ENCODE measurements at places on chromosomes 3 and 15.

DNA sequence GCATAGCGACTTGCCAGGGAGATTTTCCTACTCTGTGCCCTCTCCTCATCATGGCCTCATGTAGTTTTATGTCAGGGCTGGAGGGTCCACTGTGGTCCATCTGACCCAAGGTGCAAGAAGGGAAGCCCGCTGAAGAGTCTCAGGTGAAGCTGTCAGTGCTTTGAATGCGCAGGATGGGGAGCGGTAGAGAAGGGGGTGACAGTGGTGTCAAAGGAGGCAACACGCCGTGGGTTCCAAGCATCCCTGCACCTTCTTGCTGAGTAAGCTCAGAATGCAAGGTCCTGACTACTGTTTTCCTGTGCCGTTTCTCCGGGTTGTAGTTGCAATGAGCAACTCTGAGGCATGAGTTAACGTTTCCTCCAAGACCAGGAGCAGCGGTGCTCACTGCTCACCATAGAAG is 44.9 kb upstream of the RAB6B start:
- DNase-seq: no peak

DNA sequence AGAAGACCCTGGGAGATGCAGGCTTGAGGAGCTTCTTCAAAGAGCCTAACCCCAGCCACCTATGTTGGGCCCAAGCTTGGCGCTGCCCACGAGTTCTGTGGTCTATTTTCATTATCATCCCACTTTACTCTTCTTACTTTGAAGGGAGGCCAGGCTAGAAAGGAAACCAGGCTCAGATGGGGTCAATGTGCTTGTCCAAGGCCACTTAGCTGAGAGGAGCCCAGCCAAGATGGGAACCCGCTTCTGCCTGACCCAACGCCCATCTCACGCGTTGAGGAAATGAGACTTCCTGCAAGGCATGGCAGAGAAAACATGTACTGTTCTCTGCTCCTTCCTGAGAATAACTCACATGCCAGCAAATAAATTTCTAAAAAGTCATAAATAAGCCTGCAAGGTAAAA is 486.3 kb upstream of the PROK2 start:
- no peak for DNase-seq

DNA sequence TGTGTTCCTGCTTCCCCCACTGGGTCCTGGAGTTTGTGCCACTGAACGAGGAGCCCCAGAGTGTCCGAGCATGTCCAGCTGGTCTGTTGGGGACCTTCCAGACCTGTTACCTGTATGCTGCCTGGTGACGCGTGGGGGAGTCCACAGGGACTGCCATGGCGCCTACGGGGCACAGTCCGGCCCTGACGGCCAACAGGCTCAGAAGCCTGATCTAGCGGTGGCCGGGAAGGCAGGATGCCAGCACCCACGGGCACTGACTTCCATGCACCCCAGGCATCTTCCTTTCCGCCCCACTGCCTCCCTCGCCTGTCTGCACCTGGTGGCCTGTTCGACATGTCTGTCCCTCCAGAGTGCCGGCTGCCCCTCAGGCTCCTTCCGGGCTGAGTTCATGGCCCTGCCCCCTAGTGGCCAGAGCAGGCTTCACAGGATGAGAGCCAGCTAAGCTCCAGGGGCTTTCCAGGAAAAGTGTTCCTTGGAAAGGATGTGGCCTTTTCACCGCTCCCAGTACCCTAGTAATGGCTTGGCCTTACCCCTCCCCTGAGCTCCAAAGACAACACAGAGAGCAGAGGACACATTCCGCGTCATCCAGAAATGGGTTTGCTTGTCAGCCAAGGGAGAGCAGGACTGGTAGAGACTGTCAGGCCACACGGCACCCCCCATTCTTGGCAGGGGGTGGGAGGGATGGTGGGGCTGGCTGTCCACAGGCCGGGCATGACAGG is 35.7 kb downstream of the NGRN start:
- peak; percentile 73 for DNase-seq

DNA sequence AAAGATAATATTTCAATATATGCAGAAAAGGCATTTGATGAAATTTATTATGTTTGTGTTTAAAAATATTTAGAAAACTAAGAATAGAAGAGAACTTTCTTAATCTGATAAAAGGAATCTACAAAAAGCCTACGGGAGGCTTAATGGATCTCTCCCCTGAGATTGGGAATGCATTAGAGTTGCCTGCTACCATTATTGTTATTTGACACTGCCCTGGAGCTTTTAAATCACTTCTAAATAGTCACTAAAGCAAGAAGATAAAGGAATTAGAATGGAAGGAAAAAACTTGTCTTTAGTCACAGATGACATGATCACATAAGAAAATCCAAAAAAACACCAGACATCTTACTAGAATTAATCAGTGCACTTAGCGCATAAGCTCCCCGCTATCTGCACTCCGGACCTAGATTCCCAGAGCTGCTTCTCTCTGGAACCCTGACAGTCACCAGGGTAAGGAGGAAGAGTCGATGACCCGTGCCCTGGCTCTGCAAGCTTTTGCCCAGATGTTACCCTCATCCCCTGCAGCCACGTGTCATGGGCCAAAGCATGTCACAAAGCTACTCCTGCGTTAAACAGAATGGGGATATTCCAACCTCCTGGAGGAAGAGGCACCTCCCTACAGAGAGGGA is 97.1 kb downstream of the MINAR1 start:
- DNase-seq: no peak

DNA sequence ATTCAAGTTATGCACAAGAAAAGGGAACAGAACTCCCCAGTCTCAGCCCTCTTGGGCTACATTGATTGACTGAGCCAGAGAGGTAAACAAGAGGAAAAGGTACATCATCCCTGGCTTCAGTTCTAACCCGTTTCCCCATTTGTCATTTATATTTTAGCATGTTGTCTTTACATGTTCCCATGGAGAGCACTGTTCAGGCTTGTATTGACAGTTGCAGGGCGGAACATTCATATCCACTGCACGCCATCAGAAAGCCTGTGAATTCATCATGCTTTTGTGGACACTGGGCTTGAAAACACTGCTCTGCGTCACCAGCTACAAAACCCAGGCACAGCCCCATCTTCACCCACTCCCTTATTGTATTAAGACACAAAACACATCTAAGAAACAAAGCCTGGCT is 240.9 kb upstream of the EIF1B start:
- DNase-seq: no peak

DNA sequence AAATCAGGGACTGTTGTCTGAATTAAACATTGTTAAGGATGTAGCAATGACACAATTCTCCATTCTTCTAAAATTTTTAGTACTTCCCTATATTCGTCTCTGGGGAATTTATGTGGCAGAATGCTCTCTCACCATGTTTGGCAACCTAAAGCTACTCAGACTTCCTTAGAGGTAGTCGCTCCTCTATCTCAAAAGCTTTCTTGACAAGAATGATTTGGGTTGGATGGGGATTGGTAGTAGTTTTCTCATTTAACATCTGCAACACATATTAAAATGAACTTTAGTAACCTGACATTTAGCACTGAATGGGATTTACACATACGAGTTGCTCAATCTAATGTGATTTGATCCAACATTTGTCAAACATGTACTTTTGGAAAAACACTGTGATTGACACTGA is 233.3 kb downstream of the RBMS3 start:
- DNase-seq: peak; percentile 67

DNA sequence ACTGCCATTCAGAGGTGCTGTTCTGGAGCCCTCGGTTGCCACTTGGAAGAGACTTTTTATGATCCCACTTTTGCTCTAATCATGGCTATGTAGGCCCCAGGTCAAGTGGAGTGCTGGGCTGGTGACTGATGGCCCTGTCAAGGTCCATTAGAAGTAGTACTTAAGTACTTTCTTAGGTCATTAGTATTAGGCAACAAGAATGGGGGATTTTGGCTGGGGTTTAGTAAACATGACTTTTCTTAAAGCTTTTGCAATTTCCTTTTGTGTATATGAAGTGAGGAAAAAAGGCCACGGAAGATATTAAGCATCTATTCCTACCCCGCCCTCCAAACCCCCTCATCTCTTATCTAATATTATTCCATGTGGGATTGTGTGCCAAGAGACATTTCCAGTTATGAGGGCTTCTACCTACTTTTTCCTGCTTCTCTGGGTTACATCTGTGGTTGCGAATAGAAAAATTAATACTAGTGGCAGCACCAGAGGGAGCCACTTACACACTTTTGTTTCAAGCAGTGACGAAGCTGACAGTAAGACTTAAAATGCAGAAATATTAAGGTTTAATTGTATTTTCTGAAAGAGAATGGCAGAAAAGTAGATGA is 13.9 kb downstream of the NLGN1 start:
- DNase-seq: peak; percentile 75

DNA sequence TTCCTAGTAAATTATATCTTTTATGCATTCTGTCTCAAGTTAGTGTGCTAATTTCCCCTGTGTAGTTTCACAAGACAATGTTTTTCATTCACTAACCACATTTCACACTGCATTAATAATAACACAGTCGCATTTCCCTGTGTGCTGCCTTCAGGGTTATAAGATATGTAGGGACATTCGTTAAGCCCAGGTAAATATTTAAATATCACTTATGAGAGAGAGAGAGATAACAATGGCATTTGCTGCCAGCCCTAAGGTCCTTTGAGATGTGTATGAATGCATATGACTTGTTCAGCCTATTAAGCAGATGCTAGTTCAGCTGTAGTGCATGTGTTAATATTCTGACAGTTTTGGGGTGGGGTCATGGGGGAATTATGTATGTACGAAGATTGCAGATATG is 876.7 kb downstream of the NAALADL2 start:
- no peak for DNase-seq

DNA sequence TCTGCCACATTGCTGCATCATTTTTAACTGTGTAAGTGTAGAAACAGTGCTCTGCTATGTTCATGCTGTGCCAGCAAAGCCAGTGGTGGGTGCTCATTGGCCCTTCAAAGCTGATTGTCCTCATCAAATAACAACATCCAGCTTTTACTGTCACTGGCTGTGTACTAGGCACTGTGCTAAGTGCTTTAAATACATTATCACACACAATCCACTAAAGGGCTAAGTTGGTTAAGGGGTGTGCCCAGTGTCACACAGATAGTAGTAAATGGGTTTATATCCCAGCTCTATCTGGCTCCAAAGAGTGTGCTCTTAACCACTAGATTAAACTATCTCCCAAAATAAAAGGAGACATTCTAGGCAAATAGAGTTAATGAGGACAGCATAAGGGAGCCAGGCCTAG is 7.7 kb downstream of the TUBGCP4 start:
- no peak for DNase-seq

DNA sequence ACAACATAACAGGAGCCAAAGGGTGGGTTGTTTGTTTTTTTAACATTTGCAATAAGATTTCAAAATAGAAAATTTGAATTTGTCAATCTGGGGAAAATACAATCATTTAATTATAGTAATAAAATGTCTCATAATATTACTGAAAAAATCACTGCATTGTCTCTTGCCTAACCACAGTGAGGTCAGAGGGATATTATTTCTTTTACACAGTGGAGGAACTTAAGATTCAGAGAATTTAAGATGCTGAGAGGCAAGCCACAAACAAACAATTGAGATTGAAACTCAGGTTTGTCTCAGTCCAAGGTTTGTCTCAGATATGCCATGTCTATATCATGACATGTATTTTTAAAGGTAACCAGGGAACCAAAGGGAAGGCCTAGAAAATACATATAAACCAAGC is 428.7 kb downstream of the FOXP1 start:
- no peak for DNase-seq

Measured in SK-MEL-5 (cell line).